Activated naive CD4-positive, alpha-beta T cell treated with Interleukin-2 at 50 U/mL for 16 hours (primary cell): ENCODE measurements at places on chromosomes 7 and 10.

DNA sequence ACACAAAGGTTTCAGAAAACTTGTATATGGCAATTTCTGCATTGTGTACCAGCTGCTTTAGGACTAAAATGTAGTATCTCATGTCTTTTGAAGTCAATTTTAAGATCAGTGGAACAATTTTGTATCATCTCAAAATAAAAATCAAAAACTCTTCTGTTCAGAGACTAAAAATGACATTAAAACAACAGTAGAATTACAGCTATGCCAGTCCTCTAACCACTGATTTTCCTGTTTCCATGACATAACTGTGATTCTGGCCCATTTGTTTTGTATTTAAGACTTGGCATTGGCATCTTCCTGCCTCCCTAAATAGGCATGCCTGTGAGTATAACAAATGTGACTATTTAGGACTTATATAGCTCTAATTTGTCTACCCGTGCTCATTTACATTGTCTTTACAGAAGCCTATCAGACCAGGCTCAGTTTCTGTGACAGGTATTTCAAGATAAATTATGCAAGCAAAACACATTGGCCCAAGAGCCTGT is 29.1 kb upstream of the VPS41 start:
- DNase-seq, result no peak

- DNase-seq, result no peak
Observed at GRCh38 chr10:49512121-49512809, 26.7 kb downstream of the ERCC6 start.

GRCh38 chr10:77311186-77311585 is 326.4 kb downstream of the KCNMA1 start:
- DNase-seq, result no peak

DNA sequence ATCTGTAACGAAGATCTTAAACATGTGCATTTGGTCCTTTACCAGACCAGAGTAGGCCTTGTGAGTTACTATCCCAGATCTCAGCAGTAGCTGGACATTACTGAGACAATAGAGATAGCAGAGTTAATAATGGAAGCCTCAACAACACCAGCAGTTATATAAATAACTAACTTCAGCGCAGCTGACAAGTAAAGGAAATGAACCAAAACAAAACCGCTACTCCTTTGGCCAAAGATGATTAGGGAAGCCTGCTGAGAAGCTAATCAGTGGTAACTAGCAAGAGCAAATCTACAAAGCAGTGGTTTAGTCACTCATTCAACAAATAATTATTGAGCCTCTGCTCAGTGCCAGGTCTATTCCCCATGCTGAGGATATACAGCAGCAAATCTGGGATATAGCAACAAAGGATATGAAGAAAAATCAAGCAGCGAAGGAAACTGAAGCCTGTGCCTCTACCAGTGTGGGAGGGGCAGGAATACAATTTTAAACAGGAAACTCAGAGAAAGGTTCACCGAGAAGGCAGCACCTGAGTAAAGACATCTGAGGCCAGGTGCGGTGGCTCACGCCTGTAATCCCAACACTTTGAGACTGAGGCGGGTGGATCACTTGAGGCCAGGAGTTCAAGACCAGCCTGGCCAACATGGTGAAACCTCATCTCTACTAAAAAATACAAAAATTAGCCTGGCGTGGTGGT is 103.6 kb downstream of the ELMO1 start:
- DNase-seq, result no peak

GRCh38 chr7:33411020-33411419 is 281.7 kb downstream of the BBS9 start:
- DNase-seq, result no peak

DNA sequence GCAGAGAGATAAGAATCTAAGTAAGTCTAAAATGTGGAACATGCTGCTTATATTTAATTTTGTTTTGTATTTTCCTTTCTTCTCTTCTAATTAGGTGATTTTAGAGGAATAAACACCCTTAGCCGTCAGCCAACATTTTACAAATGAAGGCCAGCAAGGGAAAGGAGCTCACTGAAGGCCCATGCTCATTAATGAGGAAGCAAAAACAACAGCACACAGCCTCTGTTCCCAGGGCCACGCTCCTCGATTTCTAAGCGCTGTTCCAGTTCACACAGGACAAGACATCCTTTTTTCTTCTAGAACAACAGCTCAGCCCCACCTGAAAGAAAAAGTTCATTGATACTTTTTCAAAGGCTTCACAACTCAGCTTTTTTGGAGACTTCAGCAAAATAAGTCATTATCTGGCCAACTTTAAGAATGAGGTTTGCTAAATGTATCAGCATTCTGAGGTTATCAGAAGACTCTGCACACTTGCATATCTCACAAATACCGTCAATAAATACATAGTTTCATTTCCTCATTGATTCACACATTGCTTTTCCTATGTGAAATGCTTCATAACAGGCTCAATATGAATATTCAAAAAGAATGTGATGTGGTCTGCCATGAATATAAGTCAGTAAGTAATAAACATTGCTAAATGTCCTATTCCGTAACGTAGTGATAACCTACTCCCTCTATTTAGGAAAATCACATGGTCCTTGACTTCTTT is 34.8 kb upstream of the SFMBT2 start:
- DNase-seq, result no peak
